ENCODE measurements at places on chromosomes 16 and 17.

DNA sequence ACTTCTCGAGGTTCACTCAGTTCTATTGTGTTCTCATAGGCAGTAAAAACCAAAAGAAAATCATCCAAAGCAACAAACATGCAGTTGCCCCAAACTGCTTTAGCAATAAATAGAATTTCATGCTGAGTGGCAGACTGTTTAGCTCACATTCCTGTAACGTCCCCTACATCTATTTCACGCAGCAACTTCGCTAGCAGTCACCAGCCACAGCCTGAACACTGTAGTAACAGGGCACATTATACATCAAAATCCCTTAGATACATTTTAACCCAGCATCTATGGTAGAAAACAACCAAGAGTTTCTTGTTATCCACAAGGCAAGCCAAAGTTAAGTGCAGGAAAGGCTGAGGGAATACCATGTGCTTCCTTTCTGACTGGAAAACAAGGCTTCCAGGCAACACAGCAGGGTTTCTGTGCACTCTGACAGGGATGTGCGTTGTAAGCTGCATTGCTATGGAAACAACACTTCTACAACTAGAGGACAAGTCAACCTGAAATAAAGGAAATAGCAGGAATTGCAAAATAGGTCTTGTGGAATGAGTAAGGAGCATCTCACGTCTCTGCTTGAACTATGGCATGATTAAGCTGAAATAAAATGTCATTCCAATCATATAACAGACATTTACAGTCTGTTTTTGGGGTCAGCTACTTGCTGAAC, 55.4 kb downstream of the CFDP1 start:
- no peak for DNase-seq

DNA sequence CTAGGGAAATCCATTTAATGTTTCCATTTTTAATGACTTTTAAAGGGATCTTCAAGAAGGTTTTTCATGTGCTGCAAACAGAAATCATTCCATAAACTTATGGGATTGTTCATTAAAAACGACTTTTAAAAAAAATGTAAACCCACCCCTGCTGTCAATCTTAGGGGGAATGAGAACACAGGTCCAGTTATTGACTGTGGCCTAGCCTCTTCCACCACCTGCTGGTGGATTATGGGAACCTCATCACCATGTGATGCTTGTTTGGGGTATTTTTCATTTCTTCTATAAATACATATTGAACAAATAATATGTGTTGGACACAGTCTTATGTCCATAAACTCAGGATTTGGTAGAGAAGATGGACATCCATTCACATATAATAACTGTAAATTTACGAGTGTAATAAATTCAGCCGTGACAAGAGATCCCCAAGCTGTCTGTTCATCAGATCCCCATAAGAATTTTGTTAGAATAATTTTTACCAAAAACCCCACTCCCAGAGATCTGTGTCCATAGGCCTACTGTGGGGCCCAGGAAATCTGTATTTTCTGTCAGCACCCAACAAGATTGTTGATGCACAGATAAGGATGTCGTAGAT, 42.0 kb upstream of the TMC5 start:
- DNase-seq = peak; percentile 69

DNA sequence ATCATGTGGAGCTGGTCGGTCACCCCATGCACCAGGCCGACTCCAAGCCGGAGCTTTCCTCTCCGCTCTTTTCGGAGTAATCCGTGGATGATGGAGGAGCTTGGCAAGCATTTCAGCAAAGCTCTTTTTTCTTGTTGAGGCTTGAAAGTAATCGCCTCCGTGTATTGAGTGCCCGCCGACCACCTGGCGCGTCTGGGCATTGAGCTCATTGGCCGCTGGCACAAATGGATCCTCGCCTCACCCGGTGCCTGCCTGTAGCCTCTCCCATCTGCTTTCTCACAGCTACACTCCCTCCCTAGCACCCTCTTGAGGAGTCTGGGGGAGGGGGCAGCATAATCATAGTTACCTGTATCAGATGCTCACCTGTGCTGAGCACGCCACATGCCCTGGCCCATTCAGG, 148.9 kb downstream of the CMIP start:
- no peak for DNase-seq

DNA sequence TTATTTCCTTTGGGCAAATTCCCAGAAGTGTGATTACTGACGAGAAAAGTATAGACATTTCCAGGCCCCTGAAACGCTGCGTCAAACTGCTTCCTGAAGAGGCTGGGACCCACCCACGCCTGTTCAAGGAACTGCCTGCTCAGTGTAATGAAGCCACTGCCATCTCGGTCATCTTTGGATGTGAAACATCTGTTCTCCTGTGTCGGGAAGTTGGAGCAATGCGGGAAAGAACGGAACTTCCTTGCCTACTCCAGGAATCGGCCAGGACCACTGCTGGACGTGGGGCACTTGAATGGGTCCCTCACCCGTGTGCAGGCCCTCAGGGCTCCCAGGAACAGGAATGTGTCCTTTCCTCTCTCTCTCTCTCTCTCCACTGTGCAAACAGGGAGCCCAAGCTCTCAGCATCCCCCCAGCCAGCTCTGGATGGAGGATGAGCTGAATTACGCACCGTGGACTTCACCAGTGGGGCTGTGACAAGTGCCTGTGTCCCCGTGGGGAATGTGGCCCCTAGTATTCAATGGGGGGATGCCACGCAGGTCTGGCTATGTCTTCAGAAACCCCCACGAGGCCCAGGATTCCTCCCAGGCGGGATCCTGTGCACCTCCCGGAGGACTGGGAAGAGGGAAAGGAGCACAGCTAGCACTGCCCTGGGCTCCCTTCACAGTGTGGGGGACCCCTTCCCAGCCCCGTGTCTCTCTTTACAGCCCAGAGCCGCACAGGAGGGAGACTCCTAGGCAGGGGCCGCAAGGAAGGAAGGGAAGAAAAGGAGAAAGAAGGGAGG, 18.3 kb upstream of the LITAF start:
- no peak for DNase-seq

DNA sequence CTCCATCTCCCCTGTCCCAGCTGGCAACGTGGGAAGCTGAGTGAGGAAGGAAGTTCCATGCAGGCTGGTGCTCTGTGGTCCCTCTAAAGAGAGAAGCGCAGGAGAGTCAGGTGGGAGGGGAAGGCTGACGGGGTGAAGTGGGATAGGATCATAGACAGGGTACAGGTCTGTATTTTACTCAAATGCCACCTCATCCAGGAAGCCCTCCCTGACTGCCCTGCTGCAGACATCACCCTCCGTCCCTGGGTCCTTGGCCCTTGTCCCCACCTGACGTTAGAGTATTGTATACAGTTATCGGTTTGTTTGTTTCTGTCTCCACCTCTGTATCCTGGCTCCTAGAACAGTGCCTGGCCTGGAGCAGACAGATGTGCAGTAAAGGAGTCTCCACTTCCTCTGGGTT, 11.7 kb downstream of the CANT1 start:
- DNase-seq = no peak

- DNase-seq = no peak
Measured at GRCh38 chr16:56589141-56590039, at the start of gene MT3. Gene MT3 (plus strand): TSS chr16:56589528. CDS start chr16:56589591, 63 bp downstream.

- no peak for DNase-seq
Measured at GRCh38 chr16:67280090-67281015, 1.0 kb downstream of the PLEKHG4 start.

GRCh38 chr16:15576960-15577958, 65.7 kb downstream of the MARF1 start:
- DNase-seq = no peak

GRCh38 chr16:13436641-13437412, 483.1 kb upstream of the ERCC4 start:
- DNase-seq = no peak

- no peak for DNase-seq
Measured at GRCh38 chr16:46833460-46833800, 2.5 kb upstream of the C16orf87 start.

- no peak for DNase-seq
Measured at GRCh38 chr16:56616608-56617211, 8.3 kb downstream of the MT2A start.

DNA sequence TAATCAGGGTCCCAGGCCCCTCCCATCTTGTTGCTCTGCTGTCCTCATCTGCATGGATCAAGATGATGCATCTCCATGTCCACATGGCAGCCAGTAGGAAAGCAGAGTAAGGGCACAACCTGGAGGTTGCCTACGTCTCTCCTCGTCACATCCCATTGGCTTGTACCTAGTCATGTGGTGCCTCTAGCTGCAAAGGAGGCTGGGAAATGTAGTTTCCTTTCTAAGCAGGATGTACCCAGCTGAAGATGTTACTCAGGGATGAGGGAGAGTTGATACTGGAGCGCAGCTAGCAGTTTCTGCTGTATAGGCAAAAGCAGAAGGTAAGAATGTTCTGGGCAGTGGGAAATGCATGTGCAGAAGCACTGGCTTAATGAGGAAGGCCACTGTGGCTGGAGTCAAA, 20.8 kb downstream of the ABCC1 start:
- DNase-seq = peak; percentile 22

DNA sequence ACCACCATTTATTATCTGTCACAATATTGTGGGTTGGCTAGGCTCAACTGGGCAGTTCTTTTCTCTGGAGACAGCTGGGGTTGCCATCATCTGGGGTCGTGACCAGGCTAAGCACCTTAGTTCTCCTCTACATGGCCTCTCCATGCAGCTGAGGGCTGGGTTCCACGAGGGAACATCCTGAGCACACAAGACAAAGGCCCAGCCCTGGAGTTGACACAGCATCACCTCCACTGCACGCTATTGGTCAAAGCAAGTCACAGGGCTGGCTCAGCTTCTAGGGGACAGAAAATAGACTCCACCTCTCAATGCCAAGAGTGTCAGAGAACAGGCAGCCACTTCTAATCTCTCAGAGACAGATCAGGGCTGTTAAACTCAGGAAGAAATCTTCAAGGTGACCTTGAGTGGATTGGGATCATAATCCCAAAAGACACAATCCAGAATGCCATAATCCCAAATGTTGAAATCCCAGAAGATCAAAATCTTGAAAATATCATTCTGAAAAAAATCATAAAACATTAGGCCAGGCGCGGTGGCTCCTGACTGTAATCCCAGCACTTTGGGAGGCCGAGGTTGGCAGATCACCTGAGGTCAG, 13.0 kb upstream of the USP10 start:
- DNase-seq = peak; percentile 39

DNA sequence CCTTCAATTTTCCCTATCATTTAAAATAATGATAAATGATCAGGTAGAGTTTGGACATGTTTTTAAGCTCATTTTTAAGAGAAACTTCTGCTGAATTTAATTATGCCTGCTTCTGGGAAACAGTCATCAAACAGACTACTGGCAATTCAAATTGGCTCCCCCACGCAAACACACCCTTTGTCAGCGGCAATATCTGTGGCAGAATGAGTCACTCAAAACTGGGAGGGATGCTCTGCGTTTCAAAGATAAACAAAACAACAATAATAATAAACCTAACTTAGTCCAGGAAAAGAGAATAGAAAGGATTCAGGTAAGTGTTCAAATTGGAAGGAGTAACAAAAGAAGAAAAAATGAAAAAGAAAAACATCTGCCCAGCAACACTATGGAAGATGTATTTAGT, 108.1 kb upstream of the ERCC4 start:
- DNase-seq = no peak

DNA sequence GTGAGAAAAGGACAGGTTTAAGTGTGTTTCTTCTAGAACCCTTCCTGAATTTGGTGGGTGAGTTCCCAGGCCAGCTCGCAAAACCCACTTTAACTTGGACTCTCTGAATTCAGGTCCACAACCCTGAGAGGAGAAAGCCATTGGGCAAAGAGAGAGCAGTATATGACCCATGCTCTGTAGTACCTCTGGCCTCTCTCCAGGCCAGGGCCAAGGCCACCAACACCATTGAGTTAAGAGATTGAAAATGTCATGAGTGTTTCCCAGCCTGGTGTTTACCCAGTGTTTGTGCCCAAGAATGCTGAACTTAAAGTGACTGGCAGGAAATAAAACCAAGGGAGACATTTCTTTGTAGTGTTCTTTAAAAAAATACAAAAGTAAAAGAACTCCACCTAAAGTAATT, 410.4 kb upstream of the CDH5 start:
- DNase-seq = no peak

DNA sequence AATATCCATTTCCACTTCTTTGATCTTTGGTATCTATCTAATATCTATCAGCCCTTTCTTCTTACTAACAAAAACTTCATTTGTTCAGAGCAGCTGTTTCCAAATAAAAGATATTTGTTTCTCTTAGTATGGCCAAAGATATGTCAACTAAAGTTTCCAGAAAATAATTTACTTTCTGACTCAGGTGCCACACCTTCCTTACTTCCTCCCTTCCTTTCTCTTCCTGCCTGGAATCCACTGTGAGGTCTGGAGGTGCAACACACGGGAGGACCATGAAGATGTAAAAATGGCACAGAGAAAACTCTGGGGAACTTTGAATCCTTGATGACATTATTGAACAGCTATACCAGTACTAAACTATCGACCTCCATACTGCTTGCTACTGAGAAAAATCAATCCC, 14.0 kb downstream of the MED13 start:
- no peak for DNase-seq

- no peak for DNase-seq
Measured at GRCh38 chr17:40517286-40517662, 15.9 kb upstream of the TNS4 start.

DNA sequence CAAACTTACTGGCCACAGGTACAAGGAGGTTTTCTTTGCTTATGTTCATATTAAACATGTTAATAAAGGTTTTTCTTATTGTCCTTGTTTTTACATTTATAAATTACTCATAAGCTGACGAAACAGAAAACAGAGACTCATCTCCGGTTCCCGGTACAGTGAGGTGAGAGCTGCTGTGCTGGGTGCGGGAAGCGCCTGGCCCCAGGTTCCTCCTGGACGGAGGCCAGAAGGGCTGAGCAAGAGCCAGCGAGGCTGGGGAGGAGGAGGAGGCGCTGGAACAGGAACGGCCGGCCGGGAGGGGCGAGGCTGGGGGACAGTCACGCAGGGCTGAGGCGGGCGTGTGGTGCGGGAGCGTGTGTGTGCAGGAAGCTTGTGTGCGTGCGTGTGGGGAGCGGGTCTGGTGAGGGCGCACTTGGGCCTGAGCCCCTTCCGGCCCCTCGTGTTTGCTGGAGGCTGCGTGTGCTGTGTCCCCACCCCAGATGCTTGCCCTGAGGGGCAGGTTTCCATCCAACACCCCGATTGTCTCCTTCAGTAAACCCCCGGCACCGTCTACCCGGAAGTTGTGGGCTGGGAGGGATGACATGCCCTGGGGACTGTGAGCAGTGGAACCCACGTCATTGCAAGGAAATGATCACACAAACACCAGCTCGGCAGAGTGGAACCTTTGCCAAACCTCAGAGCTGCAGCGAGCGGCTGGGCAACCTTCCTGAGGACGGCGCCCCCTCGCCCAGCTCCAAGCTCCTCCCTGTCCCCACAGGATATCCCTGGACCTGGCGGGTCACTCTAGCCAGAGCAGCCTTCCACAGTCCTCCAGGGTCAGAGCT, 19.5 kb downstream of the CD7 start:
- peak; percentile 63 for DNase-seq

GRCh38 chr17:34389126-34389750, 26.2 kb upstream of the CCL1 start:
- DNase-seq = no peak

All from erythroblast (primary cell).